ENCODE measurements at places on chromosomes 12 and 14.
A peak's percentile ranks its signal among the peaks of the same experiment; 100 is the strongest.

GRCh38 chr12:113702836-113703235, 231.2 kb upstream of the LHX5 start:
- DNase-seq: no peak

GRCh38 chr14:101582294-101582693, 21.0 kb downstream of the DIO3 start:
- no peak for DNase-seq

- DNase-seq: no peak
These were observed 7.7 kb upstream of the SLC6A15 start for GRCh38 chr12:84920331-84920730.

DNA sequence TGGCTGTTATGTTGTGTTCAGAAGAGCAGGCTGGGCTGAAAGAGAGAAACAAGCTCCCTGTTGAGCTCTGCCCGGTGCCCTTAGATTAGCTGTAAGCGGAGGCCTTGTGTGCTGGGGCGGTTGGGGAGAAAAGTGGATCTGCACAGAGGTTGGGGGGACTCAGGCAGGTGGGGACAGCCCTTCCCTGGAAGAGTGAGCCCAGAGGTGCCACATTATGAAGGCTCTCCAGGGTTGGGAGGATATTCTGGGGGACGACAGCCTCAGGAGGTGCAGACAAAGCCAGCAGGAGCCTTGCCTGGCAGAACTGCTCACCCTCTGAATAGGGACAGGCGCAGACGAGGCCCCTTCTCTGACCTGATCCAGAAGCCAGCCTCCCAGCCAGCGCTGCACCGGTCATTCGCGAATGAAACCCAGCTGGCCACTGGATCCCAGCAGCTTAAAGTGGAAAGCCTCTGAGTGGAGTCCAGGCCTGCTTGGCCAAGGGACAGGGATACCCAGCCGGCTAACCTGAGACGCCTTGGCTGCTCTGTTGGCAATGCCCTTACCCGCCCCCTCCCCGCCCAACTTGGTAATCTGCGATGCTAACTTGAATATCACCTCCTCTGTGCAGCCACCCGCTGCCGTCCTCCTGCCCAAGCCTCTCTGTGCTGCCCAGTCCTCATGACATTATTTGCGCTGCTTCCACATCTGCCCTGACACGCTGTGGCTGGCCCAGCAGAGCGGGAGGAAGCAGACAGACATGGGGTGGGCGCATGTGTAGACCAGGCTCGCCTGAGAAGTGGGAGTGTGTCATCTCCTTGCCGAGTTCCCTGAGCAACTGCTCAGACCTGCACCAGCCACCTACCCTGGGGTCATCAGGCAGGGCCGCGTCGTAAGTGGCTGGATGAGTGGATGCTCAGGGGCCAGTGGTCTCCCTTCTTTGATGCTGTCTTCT, 5.6 kb downstream of the HIP1R start:
- DNase-seq: no peak

DNA sequence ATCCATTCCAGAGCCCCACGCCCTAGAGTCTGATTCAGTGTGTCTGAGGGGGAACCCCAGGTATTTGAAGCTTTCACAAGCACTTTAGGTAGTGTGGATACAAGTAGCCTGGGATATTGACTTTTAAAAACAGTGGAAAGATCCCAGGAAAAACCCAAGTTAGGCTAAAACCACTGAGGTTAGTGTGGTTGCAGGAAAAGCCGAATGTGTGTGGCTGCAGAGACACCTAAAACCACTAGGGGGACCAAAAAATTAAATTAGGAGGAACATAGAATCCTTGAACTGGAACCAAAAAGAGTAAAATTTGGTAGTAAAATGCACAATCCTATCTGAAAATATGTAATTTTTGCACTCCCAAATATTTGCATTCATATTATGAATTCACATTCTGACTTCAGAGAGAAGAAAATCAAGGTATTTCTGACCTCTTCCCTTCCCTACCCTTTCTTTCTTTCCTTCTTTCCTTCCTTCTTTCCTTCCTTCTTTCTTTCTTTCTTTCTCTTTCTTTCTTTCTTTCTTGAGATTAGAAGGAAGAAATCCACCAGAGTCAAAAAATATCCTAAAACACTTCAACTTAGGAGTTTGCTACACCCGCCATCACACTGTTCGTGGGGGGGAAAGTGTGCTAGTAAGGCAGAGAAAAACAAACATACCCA, 37.8 kb downstream of the SLCO1A2 start:
- DNase-seq: no peak

DNA sequence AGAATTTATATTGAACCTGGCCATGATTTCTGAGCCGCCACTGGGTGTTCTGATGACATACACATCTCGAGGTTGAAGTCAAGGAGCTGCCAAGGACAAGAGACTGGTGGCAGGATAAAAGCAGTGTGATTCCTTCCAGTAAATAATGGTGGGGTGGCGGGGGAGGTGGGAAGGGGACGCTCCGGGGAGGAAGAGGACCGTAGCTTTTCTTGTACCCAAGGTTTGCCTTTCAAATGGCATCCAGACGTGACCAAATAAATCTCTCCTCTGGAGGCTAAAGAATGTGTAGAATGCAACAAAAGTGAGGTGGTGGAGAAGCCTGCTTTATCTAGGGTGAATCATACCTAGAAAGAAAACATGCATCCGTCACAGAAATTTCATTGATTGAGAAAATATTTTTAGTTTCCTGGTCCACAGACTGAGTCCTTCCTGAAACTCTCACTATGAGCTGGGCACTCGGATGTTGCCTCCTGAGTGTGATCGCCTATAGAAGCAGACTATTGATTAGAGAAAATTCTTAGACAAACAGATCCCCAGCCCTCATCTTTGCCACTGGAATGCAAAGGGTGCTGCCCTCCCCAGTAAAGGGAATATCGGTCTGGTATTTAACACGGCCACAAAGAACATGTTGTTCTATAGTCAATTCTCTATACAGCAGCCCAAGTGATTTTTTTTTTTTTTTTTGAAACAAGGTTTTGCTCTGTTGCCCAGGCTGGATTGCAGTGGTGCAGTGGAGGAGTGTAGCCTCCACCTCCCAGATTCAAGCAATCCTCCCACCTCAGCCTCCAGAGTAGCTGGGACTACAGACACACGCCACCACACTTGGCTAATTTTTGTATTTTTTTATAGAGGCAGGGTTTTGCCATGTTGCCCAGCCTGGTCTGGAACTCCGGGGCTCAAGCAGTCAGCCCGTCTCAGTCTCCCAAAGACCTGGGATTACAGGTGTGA, 112.1 kb downstream of the DPF3 start:
- peak; percentile 56 for DNase-seq

DNA sequence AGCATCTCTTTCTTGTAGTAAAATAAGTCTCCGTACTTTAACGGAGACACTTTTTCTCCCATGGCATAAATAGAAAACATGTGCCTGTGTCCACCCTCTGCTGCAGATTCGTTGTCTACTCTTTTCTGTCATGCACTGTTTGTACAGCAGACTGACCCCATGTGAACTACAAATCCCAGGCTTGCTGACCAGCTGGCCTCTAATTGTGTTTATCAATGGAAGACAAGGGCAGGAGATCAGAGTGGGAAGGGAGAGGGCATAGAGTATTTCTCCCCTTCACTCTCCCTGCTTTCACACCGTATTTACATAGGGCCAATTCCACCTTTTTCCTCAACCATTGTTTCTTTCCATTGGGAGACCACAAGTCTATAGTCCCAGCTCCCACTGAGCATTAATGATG, 31.0 kb upstream of the TMTC2 start:
- DNase-seq: no peak

GRCh38 chr12:122862872-122863701, 27.8 kb downstream of the HIP1R start:
- no peak for DNase-seq

DNA sequence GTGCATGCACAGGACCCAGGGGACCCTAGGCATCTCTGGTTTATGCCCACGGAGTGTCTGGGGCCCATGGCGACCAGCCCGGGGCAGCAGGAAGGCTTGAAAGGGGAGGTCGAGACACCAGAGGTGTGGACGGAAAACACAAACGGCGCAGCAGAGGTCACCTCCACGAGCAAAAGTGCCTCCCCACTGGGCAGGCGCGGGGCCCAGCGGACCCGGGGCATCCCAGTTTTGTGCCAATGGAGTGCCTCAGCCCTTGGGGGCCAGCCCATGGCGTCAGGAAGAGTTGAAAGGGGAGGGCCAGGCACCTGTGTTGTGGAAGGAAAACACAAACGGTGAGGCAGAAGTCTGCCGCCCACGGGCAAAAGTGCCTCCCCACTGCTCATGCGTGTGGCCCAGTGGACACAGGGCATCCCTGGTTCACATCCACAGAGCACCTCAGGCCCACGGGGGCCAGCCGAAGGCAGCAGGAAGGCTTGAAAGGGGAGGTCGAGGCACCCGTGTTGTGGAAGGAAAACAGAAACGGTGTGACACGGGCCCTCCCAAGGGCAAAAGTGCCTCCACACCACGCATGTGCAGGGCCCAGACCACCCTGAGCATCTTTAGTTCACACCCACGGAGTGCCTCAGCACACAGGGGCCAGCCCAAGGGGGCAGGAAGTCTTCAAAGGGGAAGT, 378.8 kb downstream of the ALG10 start:
- DNase-seq: peak; percentile 52

GRCh38 chr12:102568276-102568675, 87.9 kb upstream of the IGF1 start:
- no peak for DNase-seq

GRCh38 chr14:90522571-90523191, 125.9 kb downstream of the CALM1 start:
- no peak for DNase-seq

- no peak for DNase-seq
These were observed 109.2 kb downstream of the EFCAB11 start for GRCh38 chr14:89845346-89845745.

DNA sequence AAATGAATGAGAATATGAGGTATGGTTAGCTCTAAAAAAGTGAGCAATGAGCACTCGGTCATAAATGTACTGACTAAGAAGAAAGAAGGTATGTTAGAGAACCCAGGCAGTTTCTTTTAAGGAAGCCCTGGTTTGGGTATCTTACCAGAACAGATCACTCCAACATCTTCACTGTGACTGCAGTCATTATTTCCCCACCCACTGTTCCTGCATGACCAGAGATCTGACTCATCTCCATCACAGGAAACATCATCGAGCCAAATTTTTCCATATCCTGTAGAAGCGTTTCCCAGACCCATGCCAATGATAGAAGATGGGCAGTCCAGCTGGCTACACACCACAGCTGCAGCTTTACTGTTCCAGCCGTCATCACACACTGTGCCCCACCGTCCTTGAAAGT, 48.0 kb downstream of the CD163L1 start:
- DNase-seq: no peak

DNA sequence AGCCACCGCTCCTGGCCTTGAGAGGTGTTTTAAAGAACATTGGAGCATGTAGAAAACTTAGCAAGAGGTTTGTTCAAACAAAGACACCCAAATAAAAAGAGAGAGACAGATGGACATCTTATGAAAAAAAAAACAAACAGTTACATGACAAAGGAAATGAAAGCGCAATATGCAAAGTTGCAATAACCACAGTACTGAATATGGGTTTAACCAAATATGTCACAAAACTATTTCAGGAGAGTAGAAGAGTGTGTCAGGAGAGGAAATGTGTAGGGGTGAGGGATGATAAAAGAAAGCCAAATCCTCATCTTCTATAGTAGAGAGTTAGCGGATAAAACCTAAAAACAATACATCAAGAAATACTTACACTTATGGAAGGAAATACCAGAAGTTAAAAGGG, 98.4 kb downstream of the GTF2A1 start:
- no peak for DNase-seq

- no peak for DNase-seq
These were observed 26.3 kb upstream of the TCP11L2 start for GRCh38 chr12:106276032-106276740.

DNA sequence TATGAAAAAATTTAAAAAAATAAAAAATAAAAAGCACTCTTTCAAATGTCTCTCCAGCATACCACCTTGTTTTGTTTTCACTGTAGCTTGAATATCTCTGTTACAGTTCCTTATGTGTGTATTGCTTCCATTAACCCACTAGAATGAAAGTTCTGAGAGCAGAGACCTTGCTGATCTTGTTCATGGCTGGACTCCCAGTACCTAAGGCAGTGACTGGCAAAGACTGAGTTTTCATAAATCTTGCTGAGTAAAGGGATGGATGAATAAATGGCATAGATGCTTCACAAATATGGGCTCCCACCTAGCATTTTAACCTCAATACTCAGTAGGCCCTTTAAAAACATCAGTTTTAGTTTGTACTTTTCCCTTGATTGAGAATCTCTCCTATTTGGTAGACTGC, 915.9 kb downstream of the DIO2 start:
- no peak for DNase-seq

Measured in vagina (tissue), 2 donors.